ENCODE measurements at places on chromosomes 1 and 21. TPM values are rescaled to one million over a fixed set of nuclear protein-coding genes. Genes with fewer than 3 reads are reported as not detected.

The SPRR2G gene
- not detected for total RNA-seq

The CDK18 gene
- 0.27 TPM for total RNA-seq

The KCNE1 gene
- 0.32 TPM for total RNA-seq

The PDC gene
- not detected for total RNA-seq

The ESRRG gene
- total RNA-seq = not detected

The HUNK gene
- total RNA-seq = not detected

The TTC34 gene
- total RNA-seq = 1.3 TPM

The TACSTD2 gene
- total RNA-seq = not detected

The ARMH1 gene
- 93.6 TPM for total RNA-seq

The KMO gene
- not detected for total RNA-seq
